Pancreas (tissue), 10 donors: ENCODE measurements at places on chromosomes 7 and 10.
A peak's percentile ranks its signal among the peaks of the same experiment; 100 is the strongest.

DNA sequence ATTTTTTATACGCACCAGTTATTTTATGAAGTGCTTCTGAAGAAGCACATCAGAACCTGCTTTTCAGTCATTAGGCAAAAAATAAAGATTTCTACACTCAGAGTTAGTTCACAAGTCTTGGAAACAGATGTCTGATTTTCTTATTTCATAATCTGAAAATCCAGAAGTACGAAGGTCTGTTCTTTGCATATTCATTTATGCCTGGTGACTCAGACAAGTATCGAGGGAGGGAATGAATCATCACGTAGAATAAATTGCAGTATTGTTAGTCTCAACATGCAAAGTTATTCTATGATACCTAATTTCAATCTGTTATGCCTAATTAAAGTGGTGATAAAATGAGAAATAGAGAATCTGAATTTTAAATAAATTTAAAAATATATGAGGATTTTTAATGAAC lies 113.6 kb upstream of the SEM1 start:
- no peak for DNase-seq

DNA sequence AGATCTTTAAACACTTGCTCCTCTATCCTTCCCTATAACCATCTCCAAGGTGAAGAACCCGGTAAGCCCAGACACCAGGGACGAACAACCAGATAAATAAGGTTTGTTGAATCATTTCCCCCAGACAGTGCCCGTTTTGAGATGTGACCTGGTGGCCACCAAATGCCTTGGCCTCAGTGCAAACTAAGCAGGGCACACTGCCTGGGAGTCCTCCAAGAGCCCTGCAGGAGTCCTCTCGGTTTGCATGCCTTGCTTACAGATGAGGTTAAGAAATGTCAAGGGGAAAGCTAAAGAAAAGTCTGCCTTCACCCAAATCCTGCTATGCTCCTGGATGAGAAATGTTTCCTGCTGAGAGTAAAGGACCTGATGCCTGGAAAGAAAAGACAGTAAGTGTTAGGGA lies 31.6 kb downstream of the SLIT1 start:
- no peak for DNase-seq

- DNase-seq: no peak
Observed at GRCh38 chr7:92557808-92558362, 29.3 kb downstream of the RBM48 start.

GRCh38 chr10:73855413-73855812 lies 18.9 kb downstream of the CAMK2G start:
- no peak for DNase-seq

- no peak for DNase-seq
Observed at GRCh38 chr7:36346260-36346831, 43.3 kb upstream of the ANLN start.

DNA sequence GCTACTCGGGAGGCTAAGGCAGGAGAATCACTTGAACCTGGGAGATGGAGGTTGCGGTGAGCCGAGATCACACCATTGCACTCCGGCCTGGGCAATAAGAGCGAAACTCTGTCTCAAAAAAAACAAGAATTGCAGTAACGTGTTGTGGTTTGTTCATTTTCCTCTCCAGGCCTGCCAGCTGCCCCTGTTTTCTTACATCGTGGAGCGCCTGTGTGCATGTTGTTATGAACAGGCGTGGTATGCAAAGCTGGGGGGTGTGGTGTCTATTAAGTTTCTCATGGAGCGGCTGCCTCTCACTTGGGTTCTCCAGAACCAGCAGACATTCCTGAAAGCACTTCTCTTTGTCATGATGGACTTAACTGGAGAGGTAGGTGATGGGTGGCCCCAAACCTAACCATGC lies 52.1 kb downstream of the TRRAP start:
- DNase-seq: no peak

- no peak for DNase-seq
Observed at GRCh38 chr10:118753331-118754228, 1.2 kb downstream of the CACUL1 start.

DNA sequence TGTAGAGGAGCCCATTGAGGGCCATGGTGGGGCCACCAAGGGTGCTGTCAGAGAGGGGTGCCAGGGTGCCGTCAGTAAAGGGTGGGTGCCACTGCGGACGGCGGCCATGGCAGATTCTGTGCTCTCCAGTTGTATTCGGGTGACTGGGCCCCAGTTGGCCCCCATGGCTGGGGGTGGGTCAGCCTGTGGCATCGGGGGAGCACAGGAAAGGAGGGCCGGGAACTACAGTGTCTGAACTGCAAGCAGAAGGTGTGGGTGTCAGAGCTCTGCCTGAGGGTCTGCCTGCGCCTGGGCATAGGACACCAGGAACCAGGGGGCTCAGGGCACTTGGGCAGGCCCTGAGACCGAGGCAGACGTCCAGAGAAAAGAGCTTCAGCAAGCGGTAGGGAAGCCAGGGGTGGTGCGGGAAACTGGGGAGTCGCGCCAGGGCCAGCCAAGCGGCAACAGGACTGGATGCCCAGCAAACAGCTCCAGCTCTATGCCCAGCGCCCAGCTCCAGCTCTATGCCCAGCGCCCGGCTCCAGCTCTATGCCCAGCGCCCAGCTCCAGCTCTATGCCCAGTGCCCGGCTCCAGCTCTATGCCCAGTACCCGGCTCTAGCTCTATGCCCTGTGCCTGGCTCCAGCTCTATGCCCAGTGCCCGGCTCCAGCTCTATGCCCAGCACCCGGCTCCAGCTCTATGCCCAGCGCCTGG lies 502.3 kb upstream of the FOXK1 start:
- DNase-seq: no peak

DNA sequence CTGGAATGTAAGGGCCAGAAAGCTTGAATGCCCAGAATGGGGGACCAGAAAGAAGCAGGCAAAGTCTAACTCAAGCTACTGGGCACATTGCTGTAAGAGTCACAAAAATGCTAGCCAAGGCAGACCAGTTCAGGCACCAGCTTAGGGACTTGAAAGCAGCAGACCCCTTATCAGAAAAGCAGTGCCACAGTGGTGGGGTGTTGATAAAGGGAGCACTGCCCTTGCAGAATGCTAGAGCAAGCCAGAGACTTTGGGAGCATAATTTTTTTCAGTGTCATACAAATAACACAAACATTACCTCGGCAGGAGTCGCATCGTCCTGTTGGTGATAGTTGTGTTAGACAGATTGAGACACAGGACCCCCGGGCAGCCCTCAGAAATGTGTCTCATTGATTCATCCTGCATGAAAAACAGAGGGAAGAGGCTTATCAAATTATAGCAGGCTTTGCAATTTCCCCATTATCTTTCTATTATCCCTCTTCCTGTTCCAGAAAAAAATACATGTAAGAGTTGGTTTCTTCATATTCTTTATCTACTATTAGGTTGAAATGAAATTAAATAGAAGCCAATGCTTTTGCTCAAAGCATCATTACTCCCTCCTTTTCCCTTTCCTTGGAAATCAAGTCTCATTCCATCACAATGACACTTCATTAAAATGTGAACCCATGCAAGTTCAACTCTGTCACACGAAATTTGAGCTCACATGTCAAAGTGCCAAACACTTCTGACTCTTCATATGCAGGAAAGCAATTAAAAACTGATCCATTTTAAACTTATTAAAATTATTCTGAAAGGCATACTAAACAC lies 13.4 kb downstream of the LRRC17 start:
- DNase-seq: no peak

GRCh38 chr7:69880840-69881239 lies 282.6 kb downstream of the AUTS2 start:
- DNase-seq: no peak

DNA sequence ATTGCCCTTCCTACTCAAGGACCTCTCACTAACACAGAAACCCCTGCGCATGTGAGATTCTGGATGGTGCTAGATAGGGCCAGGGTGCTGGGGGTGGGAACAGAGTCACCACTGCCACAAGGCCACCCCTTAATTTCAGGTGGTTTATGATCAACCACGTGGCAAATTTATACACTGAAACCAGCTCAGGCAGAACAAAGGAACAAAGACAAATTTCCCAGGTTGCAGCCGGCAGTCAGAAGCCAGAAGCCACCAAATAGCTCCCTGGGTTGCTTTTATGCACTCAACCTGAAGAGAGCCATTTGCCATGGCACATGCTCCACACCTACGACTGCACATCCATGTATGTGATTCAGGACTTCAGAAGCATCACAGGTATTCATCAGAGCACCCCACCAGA lies 2.5 kb downstream of the VOPP1 start:
- DNase-seq: no peak

- DNase-seq: no peak
Observed at GRCh38 chr10:12308736-12309375, 40.5 kb upstream of the CAMK1D start.

GRCh38 chr10:63430999-63431356 lies 34.8 kb downstream of the JMJD1C start:
- DNase-seq: no peak

- DNase-seq: no peak
Observed at GRCh38 chr7:105742787-105743186, 133.6 kb downstream of the ATXN7L1 start.

- DNase-seq: no peak
Observed at GRCh38 chr10:118546479-118546878, 49.0 kb downstream of the PRLHR start.

DNA sequence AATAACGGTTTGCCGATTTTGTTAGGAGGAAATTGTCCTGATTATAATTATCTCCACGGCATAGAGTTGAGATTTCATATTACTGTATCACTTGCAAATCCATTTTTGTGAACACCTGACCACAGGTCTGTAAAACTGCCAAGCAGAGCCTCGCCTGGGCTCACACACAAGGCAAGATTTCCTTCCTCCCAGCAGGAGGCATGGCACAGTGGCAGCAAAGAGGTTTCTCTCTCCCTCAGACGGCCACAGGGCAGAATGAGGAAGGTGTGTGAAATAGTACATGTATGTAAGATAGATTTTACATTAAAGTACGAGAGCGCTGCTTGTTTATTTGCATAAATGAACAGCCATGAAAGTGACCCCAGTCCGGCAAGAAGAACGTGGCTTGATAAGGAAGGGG lies 130.1 kb downstream of the CELF2 start:
- no peak for DNase-seq

DNA sequence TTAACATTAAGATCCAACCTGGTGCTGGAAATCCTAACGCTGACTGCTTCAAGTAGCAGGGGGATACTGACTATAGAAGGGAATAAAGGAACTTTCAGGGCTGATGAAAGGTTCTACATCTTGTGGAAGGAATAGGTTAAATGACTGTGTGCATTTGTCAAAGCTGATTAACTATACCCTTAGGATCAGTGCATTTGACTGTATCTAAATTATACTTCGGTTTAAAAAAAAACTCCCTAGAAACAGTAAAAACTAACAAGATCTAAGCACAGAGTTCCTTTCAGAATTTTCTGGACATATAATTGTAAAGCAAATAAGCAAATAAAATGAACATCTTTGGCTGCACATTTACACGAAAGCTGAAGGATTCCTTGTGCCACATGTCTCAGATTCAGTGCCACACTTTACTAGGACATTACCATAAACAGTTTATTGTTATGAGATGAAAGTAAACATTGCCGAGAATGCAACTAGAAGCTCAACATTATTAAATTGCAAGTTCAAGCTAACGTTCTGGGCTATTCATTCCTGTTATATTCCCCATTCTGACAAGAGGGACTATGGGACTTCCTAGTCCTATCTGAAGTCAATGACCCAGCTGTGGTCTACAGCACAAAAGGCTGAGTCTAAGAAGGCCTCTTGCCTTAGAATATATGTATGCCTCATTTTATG lies 20.7 kb downstream of the ANK3 start:
- no peak for DNase-seq

GRCh38 chr7:16347066-16347826 lies 74.1 kb downstream of the CRPPA start:
- no peak for DNase-seq

DNA sequence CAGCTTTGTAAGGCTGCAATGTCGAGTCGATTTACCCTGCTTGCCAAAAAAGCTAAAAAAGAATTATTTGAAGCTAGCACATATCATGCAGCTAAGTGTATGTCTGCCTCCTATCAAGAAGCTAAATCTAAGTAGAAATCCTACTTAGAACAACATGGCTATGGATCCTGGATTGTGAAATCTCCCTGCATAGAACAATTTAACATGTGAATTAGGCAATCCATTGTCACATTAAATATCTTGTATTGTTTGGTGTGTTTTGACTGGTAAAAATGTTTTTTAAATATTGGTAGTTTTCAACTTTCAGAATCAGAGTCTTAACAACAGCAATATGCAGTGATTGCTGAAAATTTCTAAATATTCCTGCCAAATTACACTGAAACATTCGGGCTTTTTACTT lies 73.3 kb downstream of the SKIDA1 start:
- DNase-seq: no peak

DNA sequence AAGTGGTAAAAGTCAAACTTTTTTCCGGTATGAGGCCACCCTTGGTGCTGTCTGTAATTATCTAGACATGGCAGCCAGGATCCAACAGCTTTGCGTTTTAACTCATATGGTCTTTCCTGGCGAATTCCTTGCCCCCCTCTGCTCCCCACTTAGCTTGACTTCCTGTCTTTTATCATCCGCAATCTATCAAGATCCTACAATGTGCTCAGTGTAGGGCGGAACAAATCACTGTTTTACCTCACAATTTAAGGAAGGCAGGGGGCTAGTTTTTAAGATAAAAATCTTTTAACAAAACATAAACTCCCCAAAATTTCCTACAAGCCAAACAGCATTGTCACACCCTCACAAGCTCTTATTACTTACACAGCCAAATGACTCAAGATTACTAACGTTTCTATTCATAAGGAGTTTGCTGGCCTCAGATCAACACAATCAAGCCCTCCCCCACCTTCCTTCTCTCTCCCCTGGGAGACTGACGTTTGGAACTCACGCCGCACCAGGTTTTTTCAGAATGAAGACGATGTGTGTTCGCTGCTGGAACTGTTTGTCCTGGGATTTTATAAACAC lies 1.3 kb upstream of the CDK14 start:
- peak; percentile 17 for DNase-seq

- DNase-seq: no peak
Observed at GRCh38 chr10:5890452-5890915, 441 bp downstream of the FBH1 start.

GRCh38 chr7:92025260-92025659 lies 84.6 kb downstream of the AKAP9 start:
- DNase-seq: no peak

DNA sequence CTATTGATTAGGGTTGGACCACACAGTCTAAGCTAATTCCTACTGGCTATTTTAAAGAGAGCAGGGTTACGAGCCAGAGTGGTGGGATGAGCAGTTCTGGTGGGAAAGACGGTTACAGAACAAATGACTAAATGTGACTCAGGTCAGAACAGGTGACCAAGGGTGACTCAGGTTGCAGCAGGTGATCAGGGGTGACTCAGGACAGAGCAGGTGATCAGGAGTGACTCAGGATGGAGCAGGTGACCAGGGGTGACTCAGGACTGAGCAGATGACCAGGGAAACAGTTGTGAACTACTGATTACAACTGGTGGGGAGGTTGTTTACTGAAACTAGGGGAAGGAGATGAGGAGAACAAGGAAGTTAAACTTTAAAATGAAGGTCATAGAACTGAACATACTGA lies 366.3 kb downstream of the ABCA13 start:
- DNase-seq: no peak
